ENCODE measurements at places on chromosomes 1 and 21.

GRCh38 chr1:12433323-12434053, 184.5 kb downstream of the DHRS3 start:
- peak; percentile 52 for DNase-seq

- no peak for DNase-seq
Measured at GRCh38 chr1:212309967-212310366, 24.8 kb downstream of the PPP2R5A start.

GRCh38 chr1:112836642-112837041, 119.4 kb downstream of the SLC16A1 start:
- DNase-seq = no peak

DNA sequence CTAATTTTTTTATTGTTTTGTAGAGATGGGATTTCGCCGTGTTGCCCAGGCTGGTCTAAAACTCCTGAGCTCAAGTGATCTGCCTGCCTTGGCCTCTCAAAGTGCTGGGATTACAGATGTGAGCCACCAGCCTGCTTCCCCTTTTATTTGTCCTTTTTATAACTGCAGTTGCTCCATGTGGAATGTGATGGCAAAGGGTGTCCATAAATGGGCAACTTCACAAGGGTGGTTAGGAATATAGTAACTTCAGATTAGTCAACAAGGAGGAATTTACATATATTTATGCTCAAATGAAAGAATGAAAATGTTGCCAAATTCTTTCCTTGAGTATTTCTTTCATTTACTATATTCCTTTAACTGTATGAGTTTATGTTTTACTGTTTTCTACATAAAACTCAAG, 182.9 kb downstream of the BACH1 start:
- DNase-seq = no peak

GRCh38 chr21:43907751-43908150, 42.7 kb downstream of the AGPAT3 start:
- DNase-seq = no peak

DNA sequence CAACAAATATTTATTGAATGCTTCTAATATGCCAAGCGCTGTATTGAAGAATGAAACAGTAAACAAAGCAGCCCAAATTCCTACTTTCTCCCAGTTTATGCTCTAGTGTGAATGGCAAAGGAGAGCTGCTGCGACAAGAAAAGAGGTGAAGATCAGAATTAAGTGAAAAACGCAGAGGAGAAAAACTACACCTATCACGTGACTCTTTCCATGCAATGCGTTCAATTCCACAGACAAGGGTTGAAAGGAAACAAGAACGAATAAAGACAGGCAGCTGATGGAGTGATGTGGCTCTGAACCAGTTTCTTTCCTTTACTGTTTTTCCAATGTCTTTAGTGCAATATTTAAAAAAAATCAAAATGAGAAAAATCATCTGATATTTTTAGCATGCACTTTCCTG, 23.6 kb downstream of the MT1HL1 start:
- DNase-seq = no peak

DNA sequence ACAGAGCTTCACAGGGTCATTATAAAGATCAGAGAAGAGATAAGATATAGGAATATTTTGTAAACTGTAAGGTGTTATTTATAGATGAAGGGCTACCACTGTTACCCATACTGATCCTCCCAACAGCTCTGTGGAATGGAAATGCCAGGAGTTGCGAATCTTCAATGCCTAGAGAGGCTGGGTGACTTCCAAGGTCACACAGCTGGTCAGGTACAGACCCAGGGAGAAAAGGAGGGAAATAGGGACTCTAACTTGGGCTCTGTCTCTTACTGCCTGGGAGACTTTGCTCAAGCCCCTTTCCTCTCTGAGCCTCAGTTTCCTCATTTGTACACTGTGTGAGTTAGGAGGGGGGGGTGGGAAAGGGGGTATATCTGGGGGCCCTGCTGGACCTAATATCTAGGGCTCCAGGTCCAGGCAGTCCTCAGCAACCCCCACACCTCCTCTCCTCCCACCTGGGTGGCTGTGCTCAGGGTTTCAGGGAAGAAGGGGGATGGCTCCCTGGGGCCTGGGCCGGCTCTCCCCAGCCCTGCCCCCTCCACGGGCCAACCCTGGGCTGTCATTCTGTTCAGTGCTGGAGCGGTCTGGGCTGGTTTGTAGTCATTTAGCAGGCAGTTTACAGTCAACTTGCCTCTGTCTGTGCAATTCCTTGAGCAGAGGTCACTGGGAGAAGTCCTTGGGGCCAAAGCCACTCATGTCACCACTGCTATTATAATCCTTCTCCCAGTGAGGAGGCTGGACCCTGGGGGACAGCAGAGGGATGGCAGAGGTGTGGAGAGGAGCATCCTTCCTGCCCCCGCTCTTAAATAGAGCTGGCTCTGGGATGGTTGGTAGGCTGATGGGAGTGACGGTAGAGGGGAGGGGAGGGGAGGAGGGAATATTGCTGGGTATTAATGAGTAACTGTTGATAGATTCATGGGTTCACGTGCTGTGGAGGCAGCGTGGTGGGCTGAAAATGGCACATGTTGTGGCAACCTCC, 1.7 kb downstream of the BSND start:
- no peak for DNase-seq

DNA sequence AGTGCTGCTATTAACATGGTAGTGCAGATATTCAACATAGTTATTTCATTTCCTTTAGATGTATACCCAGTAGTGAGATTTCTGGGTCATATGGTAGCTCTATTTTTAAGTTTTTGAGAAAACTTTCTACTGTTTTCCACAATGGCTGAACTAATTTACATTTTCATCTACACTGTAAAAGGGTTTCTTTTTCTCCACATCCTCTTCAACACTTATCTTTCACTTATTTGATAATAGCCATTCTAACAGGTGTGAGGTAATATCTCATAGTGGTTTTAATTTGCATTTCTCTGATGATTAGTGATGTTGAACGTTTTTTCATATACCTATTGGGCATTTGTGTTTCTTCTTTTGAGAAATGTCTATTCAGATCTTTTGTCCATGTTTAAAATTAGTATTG, 149.8 kb downstream of the PDE4B start:
- no peak for DNase-seq

- no peak for DNase-seq
Measured at GRCh38 chr1:9443913-9444445, 95.3 kb upstream of the SLC25A33 start.

DNA sequence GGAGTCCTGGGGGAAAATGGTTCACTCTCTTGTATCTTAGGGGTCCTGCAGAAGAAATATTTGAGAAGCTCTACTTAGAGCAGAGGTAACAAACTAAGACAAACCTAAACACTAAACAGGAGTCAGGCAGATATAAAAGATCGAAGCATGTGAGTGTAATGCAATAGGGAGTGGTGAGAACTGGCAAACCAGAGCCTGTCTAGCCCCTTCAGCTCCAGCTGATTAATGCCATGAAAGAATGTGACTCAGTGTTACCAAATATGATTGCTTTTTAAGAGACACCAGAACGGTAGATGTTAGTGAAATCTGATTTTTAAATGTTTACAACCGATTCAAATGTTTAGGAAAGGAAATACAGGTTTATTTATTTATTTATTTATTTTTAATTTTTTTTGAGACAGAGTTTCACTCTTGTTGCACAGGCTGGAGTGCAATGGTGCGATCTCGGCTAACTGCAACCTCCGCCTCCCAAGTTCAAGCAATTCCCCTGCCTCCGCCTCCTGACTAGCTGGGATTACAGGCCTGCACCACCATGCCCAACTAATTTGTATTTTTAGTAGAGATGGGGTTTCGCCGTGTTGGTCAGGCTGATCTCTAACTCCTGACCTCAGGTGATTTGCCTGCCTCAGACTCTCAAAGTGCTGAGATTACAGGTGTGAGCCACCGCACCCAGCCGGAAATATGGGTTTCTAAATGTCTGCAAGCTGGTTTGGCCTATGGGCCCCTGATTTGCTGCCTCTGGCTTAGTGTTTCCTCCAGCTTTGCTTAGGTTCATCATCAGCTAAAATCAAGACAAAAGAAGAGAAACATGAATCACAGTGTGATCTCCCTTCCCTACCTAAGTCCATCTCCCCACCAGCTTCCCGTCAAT, 12.2 kb downstream of the TXNIP start:
- DNase-seq = no peak

DNA sequence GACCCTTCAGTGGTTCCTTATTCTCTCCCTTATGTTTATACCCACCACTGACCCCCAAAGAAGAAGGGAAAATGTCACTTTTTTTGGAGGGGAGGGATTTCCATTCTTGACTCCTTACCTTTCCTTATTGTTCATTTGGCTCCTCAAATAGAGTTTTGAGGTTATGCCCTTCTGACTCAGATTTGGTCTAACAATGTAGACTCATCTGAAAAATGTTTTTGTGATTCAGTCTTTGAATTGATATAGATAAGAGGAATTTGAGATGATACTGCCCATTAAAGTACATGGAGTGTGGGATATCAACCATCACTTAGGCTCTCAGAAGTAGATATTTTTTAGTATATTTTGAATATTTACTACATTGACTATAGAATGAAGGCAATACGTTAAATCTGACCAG, 16.1 kb downstream of the USP1 start:
- no peak for DNase-seq

GRCh38 chr1:157368363-157368762, 184.0 kb downstream of the FCRL5 start:
- DNase-seq = no peak

DNA sequence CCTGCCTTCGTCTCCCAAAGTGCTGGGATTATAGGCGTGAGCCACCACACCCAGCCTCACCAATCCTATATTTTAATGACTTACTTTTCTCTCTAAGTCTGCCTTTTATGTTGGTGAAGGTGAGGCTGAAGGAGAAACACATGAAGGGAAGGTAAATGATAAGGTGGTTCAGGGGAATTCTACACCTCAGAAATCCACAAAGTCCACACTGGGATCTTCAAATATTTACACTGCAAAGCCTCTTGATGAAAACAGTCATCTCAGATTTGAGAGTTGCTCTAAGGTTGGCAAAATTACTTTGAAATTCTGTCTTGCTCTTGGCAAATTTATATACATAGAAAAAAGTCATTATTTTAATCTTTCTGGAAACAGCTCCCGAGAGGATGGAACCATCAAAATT, 42.0 kb upstream of the CACHD1 start:
- DNase-seq = no peak

GRCh38 chr1:42940851-42941639, 17.6 kb downstream of the SLC2A1 start:
- no peak for DNase-seq

- DNase-seq = no peak
Measured at GRCh38 chr1:230249695-230250480, 176.2 kb downstream of the PGBD5 start.

GRCh38 chr1:3771108-3772026, 1.2 kb upstream of the SMIM1 start:
- no peak for DNase-seq

- no peak for DNase-seq
Measured at GRCh38 chr1:26459573-26460031, 12.6 kb upstream of the HMGN2 start.

DNA sequence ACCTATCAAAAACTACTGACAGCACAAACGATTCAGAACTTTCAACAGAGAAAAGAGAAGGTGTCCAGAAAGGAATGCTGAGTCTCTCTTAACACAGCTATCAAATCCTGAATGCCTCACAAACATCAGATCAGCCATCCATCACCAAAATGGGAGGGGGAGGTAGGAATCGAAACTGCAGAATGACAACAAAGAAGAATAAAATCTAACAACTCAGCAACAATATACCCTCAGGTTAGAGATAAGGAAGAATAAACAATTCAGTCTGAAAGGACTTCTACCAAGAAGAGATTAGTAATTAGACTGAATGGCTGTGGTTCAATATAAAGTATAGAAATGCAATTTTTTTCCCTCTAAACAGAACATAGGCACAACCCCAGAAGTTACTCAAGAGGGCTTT, 94.4 kb downstream of the RERE start:
- no peak for DNase-seq

- peak; percentile 52 for DNase-seq
Measured at GRCh38 chr1:172745014-172745413, 86.1 kb downstream of the FASLG start.

- no peak for DNase-seq
Measured at GRCh38 chr1:28374297-28374696, 4.8 kb downstream of the PHACTR4 start.

GRCh38 chr1:199020051-199020450, 381.2 kb downstream of the PTPRC start:
- no peak for DNase-seq

- peak; percentile 66 for DNase-seq
Measured at GRCh38 chr21:36320421-36321324, 676 bp downstream of the MORC3 start.

- DNase-seq = no peak
Measured at GRCh38 chr1:199098468-199098867, 459.6 kb downstream of the PTPRC start.

- no peak for DNase-seq
Measured at GRCh38 chr1:2981388-2981787, 39.9 kb upstream of the ACTRT2 start.

DNA sequence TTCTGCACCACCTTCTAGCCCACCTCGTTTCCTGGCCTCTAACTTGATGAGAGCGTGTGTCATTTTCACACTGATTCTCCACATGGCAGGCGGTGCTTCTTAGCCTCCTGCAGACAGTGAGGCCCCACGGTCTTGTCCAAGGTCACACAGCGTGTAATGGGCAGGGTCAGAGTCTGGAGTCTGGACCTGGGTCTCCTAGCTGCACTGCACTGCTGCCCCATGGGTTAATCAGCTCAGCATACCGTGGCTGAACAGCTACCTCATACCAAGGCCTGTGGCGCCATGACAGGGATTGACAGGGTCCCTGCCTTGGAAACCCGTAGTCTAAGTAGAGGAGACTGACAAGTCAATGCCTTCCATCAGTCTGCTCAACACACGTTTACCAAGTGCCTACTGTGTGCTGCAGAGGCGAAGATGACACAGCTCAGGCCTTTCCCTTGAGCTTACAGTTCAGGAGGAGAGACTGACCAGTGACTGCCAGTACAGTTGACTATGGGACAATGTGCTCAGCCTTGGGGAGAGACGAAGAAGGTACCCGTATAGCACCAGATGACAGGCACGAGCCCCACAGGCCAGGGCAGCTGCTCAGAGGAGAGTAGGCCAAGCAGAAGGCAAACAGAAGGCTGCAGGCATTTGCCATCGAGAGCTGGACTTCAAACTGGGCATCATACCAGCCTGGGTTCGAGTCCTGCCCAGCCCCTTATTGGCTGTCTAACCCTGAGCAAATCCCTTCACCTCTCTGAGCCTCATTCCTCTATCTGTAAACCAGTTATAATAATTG, 5.5 kb downstream of the PCSK9 start:
- DNase-seq = no peak

DNA sequence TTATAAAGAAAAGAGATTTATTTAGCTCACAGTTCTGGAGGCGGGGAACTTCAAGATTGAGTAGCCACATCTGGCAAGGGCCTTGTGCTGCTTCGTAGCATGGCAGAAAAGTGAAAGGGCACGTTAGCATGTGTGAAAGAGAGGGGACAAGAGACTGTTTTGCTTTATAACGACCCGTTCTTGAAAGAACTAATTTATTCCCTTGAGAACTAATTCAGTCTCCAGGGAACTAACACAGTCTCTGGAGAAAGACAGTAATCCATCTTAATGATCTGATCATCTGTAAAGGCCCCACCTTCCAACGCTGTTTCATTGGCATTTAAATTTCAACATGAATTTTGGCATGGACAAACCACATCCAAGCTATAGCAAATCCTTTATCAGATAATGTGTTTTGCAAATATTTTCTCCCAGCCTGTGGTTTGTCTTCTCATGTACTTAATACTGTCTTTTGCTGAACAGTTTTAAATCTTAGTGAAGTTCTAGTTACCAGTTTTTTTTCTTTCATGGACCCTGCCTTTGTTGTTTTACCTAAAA, 26.1 kb downstream of the MTR start:
- DNase-seq = no peak
